ENCODE measurements at places on chromosomes 7 and 10. TPM values are rescaled to one million over a fixed set of nuclear protein-coding genes. Genes with fewer than 3 reads are reported as not detected.

GRCh38 chr7:21429021-21429420 is 1.1 kb downstream of the SP4 start:
- DNase-seq, result no peak

DNA sequence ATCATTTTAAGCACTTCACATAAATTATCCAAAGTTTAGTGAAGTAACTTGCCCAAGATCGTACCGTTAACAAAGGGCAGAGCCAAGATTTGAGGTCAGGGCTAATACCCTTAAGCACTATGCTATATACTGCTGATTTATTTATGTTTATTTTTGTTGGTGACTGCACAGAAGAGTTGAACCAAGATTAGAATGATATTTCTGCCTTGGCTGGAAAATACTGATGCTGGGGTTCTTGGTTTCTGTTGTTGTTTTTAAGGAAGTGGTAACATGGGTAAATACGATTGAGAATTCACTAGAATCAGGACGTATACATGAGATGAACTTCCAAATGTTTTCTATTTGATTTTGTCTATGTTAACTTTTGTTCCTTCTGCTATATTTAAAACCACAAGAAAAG is 9.3 kb downstream of the ADD3 start:
- no peak for DNase-seq

DNA sequence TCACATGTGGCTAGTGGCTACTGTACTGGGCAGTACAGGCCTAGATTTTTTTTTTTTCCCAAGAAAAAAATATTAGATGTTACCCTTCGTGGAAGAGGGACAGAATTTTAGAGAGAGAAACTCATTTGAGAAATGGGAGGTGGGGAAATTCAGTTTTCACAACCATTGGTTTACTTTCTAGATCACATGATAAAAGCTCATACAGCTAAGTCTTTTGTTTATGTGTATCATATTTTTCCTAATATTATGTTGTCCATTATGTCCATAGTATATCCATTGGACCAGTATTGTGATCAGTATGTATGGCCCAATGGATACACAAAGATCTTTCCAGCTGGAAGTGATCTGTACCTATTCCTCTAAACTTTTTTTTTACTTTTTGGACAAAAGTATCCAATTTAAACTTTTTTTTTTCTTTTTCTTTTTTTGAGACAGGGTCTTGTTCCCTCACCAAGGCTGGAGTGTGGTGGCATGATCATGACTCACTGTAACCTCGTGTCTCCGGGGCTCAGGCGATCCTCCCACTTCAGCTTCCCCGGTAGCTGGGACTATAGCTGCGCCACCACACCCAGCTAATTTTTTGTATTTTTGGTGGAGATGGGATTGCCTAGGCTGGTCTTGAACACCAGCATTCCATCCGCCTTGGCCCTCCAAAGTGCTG is 4.1 kb downstream of the CALU start:
- no peak for DNase-seq

GRCh38 chr7:132639983-132640382 is 63.7 kb upstream of the PLXNA4 start:
- no peak for DNase-seq

GRCh38 chr10:107496594-107496993 is 332.1 kb upstream of the SORCS1 start:
- DNase-seq, result no peak

Gene SH2D4B
- 0.15 TPM for polyA plus RNA-seq

Gene MMD2
- 0.42 TPM for polyA plus RNA-seq

GRCh38 chr7:118158766-118159165 is 25.2 kb upstream of the LSM8 start:
- DNase-seq, result no peak

GRCh38 chr10:88991161-88991898 is 732 bp downstream of the FAS start:
- DNase-seq, result peak; percentile 56
